ENCODE measurements at places on chromosomes 3 and 15.
A peak's percentile ranks its signal among the peaks of the same experiment; 100 is the strongest.

DNA sequence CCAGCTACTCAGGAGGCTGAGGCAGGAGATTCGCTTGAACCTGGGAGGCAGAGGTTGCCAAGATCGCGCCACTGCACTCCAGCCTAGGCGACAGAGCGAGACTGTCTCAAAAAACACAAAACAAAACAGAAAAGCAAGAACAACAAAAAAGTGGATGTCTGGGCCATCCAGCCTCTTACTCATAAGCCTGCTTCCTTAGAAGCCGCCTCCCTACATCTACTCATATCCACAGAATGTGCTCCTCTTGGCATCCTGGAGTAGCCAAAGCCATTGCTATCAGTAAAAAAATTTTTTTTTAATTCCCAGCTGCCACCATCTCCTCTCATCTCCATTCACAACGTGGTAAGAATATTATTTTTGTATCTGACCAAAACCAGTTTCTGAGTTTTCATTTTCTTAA is 10.8 kb downstream of the ZSCAN2 start:
- H3K36me3 ChIP-seq: no peaks in the 10 kb centered on the region
- H3K4me3 ChIP-seq: no peak overlapping the region
- peaks cover 8% of the 10 kb centered on the region for H3K4me1 ChIP-seq
- H3K27ac ChIP-seq: no peak overlapping the region

DNA sequence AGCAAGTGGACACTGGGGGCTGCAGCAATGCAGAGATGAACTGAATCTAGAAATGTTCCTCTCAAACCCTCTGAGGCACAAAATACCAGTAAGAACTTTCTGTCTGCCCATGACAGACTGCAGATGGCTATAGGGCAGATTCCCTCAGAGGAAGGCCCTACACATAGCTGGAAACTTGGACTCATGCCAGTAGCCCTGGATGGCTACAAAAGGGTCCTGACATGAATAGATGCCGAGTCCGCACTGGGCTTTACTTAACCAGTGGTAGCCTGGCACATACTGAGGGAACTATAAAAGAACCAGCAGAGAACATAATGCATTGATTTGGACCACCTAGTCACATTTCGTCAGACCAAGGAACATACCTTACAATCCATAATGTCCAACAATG is 66.7 kb downstream of the C3orf80 start:
- H3K4me1 ChIP-seq: peaks cover 9% of the 10 kb centered on the region
- H3K4me3 ChIP-seq: no peak overlapping the region
- DNase-seq: no peak
- no peak overlapping the region for H3K27ac ChIP-seq

- H3K36me3 ChIP-seq: no peaks in the 10 kb centered on the region
- H3K4me3 ChIP-seq: no peak overlapping the region
- H3K4me1 ChIP-seq: peaks cover 14% of the 10 kb centered on the region
- no peak for DNase-seq
Observed at GRCh38 chr15:58223432-58223831, 85.3 kb downstream of the AQP9 start.

DNA sequence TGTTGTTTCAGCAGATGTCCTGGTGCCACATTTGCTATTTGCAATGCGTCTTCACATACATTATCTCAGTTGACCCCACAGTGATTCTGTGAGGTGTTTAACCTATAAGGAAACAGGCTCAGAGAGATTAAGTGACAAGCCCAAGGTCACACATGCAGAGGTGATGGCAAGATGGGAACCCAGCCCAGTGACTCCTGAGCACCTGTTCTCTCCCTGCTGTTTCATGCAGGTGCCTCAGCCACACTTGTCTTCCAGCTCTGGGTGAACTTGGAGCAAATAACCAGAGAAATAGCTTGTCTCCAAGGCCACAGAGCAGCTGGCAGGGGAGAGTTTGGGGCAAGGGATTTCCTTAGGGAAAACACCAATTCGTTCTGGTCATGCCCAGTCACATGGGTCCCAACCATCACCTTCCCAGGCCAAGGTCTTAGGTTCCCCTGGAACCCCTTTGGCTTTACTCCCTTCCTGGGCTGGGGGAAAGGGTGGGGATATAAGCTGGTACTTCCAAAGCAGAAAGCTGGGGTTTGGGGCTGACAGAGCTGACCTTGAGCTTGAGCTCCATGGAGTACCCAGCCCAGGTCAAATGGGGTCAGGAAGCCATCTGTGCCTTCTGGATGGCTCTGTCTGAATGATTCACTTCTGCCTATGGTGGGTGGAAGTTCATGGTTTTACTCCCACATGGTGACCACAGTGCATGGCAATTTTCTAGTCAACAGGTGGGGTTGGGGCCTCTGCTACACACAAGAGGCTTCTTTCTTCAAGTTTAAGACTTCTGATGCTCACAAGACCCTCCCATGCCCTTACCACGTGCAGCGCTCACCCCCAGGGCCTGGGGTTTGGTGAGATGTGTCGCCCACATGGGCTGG is 22.4 kb downstream of the LIPC start:
- no peak overlapping the region for H3K27ac ChIP-seq
- no peaks in the 10 kb centered on the region for H3K27me3 ChIP-seq
- no peaks in the 10 kb centered on the region for H3K36me3 ChIP-seq
- DNase-seq: no peak
- H3K4me3 ChIP-seq: no peak overlapping the region

DNA sequence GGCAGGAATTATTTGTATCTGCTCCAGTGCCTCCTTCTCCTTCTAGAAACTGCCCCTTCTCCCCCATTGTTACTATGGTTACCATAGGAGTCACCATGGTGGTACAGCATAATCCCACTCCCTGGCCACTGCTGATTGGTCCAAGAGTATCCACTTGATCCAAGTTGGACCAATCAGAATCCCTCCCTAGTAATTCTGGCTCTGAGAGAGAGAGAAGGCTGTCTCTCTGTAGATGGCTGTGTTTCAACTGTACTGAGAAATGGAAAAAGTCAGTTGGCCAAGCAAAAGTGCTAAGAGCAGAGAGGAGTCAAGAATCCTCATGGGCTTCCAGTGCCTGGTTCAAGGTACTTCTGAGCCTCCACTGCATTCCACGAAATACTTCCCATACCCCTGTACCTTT is 120.6 kb upstream of the SPATA12 start:
- H3K27ac ChIP-seq: no peak overlapping the region
- no peaks in the 10 kb centered on the region for H3K36me3 ChIP-seq
- H3K4me1 ChIP-seq: no peaks in the 10 kb centered on the region
- no peak for DNase-seq

DNA sequence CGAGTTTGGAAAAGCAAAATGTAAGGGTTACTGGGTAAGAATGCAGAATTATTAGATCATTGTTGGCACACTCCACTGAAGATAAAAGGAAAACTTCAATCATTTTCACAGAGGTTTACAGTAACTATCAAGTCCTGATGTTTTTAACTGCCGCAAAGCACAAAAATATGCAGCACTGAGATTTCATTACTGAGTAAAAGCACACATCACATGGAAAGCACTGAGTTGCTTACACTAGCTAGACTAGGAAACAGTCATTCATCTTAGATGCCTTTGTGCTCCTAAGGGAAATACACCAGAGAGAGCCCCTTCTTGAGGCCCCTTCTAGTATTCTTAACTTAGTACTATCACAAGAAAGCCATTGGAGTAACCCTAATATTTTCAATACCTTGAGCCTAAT is 11.8 kb upstream of the P2RY1 start:
- no peaks in the 10 kb centered on the region for H3K36me3 ChIP-seq
- no peaks in the 10 kb centered on the region for H3K4me1 ChIP-seq
- no peak overlapping the region for H3K4me3 ChIP-seq
- DNase-seq: no peak
- H3K27ac ChIP-seq: no peak overlapping the region
- no peaks in the 10 kb centered on the region for H3K27me3 ChIP-seq

DNA sequence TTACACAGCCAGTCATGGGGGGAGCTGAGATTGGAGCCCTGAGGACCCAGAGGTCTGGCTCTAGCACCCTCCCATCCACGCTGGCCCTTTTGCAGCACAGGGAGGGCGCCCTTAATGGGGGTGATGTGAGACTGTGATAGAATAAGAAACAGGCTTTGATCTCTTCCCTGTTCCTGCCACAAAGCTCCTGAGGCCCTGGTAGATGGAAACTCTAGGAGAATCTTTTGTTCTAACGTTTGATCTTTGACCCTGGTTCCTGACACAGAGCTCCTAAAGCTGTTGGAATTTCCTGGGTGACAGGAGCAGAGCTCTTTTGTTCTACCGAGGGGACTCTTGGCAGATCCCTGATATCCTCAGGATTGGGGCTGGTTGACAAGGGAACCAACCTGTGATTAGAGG is 1.2 kb upstream of the UROC1 start:
- H3K27me3 ChIP-seq: no peaks in the 10 kb centered on the region
- peak; percentile 28 for DNase-seq

DNA sequence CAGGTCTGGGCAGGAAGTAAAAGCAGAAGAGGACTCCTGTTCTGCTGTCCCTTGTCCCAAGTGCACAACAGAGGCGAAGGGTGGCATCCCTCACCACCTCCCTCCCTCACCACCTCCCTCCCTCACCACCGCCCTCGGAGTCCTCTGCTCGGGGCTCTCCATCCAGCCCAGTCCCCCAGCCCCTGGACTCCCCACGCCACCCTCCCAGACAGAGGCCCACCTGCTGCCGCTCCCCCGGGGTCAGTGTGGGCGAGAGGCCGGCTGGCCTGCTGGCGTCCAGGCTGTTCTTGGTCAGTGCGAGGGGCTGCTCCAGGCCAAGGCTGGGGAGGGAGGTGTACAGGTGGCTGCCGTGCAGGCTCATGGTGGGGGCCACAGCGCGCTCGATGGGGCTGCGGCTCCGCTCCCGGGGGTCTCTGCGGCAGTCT is 79.1 kb downstream of the VGLL4 start:
- H3K4me3 ChIP-seq: no peak overlapping the region
- peaks cover 24% of the 10 kb centered on the region for H3K36me3 ChIP-seq
- H3K4me1 ChIP-seq: peaks cover 44% of the 10 kb centered on the region
- DNase-seq: no peak

GRCh38 chr3:101842245-101842934 is 6.9 kb upstream of the NFKBIZ start:
- H3K4me1 ChIP-seq: no peaks in the 10 kb centered on the region
- no peaks in the 10 kb centered on the region for H3K36me3 ChIP-seq
- H3K27me3 ChIP-seq: no peaks in the 10 kb centered on the region
- no peak overlapping the region for H3K4me3 ChIP-seq
- no peak overlapping the region for H3K27ac ChIP-seq
- DNase-seq: no peak

DNA sequence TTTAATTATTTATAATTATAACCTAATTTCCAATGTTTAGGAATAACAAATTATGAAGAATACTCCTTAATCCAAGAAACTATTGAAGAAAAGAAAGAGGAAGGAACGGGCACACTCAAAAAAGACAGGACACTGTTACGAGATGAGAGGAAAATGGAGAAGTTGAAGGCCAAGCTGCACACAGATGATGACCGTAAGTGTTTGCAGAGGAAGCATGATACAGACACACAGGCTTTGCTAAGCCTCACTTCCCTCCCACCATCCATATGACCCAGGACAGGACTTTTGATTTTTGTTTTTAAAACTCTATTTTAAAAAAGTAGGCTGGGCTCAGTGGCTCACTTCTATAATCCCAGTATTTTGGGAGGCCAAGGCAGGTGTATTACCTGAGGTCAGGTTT is 389.4 kb upstream of the TPM1 start:
- DNase-seq: no peak
- peaks cover 42% of the 10 kb centered on the region for H3K36me3 ChIP-seq
- H3K27me3 ChIP-seq: no peaks in the 10 kb centered on the region
- H3K27ac ChIP-seq: no peak overlapping the region
- H3K4me3 ChIP-seq: no peak overlapping the region
